ENCODE measurements at places on chromosomes 1 and 21.
A peak's percentile ranks its signal among the peaks of the same experiment; 100 is the strongest.

DNA sequence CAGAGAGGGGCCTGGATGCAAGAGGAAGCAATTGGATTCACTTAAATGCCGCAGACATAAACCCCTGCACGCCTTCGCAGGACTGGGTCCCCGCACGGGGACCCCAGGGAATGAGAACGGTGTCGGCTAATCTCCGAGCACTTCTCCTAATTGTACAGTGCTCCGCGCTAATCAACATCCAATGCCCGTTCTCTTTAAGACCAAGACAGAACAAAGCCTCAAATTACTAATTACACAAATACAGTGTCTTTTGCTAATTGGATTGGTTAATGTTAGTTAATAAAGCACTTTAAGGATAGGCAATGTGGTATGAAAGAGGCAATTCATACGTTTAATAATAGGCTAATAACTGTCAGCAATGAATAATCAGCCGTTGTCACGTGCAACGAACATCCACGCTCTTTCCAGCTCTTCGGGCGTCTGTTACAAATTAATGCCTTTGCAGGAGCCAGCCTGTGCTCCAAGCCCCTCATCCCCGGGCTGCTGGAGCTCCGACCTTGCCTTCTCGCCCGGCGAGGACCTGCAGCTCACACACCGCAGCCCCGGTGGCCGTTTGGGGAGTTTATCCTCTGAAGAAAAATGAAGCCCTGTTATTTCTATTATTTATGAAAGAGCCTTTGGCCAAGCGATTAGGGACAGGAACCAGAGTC, 157.8 kb downstream of the PRDM16 start:
- DNase-seq, result no peak

- no peak for DNase-seq
Measured at GRCh38 chr1:241007668-241008067, 349.3 kb downstream of the RGS7 start.

DNA sequence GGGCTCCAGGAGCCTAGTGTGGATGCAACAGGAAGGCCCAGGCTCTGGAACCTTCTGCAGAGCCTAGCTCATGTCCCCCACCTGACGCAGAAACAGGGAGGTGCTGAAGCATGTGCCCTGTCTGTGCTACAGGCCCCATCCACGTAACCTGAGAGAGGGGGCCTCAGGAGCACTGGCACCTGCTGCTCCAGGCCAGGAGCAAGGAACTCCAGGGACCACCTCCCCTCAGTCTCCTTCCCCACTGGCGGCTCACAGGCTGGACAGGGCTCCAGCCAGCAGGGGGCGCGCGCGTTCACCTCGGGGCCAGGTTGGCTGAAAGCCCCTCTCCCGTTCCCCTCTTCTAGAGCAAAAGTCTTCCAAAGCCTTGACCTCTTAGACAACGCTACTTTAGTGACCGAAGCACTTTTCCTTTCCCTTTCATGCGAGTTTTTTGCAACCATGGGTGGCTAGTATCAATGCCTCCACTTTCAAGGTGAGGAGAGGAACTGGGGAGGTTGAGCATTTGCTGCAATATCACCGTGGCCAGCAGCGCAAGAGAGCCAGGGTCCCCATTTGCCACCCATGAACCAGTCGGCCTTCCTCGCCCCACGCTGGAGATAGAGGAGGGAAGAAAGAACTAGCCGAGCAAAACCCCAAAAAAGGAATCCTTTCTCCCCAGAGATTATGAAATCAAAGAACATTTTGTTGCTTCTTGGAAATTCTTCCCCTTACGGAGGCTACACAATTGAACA, 52.4 kb upstream of the GPR157 start:
- no peak for DNase-seq

GRCh38 chr1:214505134-214505533, 46.3 kb downstream of the PTPN14 start:
- no peak for DNase-seq

- DNase-seq, result no peak
Measured at GRCh38 chr1:226731257-226731893, 7.7 kb downstream of the ITPKB start.

DNA sequence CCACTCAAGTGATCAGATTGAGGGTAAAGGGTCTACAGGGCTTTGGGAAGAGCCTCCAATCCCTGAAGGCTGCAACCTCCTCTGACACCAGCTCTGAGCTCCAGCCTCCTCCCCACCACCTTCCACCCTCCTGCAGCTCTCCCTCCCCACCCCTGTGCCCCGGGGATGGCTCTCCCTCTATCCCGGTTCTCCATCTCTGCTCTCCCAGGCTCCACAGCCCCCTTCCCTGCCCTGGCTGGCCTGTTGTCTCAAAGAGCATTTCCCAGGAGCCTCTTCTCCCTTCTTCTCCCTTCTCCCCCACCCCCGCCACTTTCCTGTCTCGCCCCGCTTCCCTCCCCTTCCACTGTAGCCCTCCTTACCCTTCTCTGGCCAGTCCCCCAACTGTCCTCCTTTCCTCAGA, 1.1 kb downstream of the PLEKHA6 start:
- DNase-seq, result no peak

- no peak for DNase-seq
Measured at GRCh38 chr1:150160964-150161621, 11.4 kb downstream of the PLEKHO1 start.

DNA sequence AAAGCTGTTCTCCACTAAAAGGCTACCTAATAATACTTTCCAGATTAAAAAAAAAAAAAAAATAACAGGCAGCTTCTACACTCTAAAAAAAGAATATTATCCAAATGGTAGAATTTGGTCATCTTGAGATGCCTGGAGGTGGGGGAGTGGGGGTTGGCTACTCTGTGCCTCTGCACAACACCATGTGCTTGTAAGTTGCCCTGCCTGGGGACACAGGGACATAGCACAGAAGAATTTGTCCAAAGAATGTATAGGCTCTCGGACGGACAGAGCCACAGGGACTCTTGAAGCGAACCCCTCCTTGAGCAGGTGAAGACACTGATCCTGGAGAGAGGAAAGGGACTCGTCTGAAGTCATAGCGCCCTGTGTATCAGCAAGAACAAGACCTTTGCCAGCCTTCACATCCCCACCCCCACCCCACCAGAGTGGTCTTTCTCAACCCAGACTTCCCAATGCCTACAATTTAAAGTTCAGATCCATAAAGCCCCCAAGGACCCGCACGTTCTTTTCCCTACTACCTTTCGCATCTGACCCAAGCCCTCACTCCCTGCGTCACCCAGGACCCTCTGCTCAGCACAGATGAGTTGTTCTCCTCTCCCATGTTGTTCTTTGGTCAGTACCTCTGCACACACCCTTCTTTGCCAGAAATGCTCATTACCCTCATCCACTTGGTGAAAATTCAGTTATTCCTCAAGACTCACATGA, 72.6 kb downstream of the LGR6 start:
- DNase-seq, result no peak

- no peak for DNase-seq
Measured at GRCh38 chr21:41666641-41667081, 100.2 kb downstream of the RIPK4 start.

- peak; percentile 33 for DNase-seq
Measured at GRCh38 chr1:98086796-98087441, 166.1 kb upstream of the DPYD start.

DNA sequence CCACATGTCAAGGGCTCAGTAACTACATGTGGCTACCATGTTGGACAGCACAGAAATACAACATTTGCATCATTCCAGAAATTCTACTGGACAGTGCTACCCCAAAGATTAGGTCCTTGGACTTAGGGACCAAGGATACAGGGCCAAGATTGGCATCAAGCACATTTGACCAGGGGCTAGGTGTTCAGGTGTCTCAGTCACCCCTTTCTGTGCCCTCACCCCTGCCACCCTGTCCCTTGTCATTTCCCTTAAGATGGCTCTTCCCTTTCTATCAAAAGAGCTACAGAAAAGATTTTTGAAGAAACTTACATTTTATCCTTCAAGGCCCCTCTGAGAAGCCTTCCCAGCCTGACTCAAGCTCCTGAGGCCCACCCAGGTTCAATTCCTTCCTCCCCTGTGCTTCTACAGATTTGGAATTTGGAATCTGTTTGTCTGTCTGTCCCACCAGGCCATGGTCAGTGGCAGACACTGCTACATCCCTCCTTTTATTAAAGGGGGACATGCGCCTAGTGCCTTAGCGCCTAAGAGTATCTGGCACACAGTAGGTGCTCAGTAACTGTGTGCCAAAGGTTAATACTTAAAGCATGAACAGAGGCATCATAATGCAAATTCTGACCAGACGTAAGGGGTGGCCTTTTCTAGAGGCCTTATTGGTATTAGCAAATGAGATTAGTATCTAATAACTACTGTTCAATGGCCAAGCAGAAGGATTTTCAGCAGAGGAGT, 21.4 kb downstream of the CSF1 start:
- no peak for DNase-seq

DNA sequence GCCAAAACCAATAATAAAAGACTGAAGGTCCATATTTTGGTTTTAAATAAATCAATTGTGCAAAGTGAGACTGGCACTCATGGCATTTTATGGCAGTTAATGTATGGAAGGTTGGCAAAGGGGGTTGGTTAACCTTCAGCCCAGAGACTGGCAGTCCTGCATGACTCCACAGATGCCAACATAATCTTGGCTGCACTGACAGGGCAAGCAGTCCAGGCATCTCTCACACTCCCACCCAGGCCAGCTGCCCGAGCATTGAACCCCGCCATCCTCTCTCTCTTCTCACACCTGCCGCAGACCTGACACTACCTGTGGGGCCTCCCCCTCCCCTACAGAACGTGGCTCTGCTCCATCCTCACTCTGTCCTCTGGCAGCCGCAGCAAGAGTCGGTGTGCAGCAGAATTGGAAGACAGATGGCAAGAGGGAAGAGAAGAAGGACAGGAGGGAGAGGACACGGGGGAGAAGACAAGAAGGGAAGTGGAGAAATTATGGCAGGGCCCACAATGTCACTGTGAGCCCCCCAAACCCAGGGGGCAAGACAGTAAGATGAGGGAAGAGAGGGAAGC, 43.7 kb downstream of the ITPKB start:
- no peak for DNase-seq

- DNase-seq, result no peak
Measured at GRCh38 chr1:70420320-70420719, 9.3 kb downstream of the CTH start.

DNA sequence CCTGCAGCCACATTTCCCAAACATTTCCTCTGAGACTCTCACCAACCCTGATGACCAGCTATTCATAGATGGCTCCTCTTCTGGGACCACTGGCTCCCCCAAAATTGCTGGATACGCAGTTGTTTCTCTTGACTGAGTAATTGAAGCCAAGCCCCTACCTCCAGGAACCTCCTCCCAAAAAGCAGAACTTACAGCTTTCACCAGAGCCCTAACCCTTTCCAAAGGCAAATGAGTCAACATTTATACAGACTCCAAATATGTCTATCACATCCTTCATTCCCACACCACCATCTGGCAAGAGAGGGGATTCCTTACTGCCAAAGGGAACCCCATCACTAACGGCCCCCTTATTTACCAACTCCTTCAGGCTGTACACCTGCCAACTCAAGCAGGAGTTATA, 20.3 kb upstream of the CA6 start:
- no peak for DNase-seq

DNA sequence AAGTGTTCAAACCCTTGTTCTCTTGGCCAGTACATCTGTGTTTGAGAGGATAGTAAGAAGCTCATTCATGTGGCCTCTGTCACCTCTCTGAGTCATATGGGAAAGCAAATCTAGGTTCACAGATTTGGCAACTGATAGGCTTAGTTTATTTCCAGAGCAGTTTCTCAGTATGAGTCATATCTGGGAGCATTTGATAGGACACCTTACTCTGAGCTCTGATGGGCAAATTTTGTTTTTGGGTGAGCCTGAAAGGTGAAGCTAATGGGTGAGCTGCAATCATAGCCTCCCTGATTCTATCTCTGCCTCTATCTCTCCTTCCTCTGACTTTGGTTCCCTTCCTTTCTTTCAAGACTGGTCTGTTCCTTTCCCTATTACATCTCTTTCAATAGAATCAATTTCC, 134.4 kb downstream of the S1PR1 start:
- peak; percentile 89 for DNase-seq

GRCh38 chr21:14773777-14774345, 227.7 kb upstream of the SAMSN1 start:
- no peak for DNase-seq

GRCh38 chr1:25150985-25151495, 81.3 kb downstream of the SYF2 start:
- DNase-seq, result no peak

GRCh38 chr1:110211496-110212168, 1.5 kb downstream of the KCNC4 start:
- DNase-seq, result no peak

GRCh38 chr1:16145030-16145661, 10.7 kb downstream of the EPHA2 start:
- DNase-seq, result peak; percentile 98

- no peak for DNase-seq
Measured at GRCh38 chr1:219040291-219040690, 133.4 kb upstream of the LYPLAL1 start.

GRCh38 chr1:100332331-100332730, 20.0 kb upstream of the CDC14A start:
- no peak for DNase-seq

GRCh38 chr1:169571450-169571849, 14.8 kb downstream of the F5 start:
- no peak for DNase-seq

DNA sequence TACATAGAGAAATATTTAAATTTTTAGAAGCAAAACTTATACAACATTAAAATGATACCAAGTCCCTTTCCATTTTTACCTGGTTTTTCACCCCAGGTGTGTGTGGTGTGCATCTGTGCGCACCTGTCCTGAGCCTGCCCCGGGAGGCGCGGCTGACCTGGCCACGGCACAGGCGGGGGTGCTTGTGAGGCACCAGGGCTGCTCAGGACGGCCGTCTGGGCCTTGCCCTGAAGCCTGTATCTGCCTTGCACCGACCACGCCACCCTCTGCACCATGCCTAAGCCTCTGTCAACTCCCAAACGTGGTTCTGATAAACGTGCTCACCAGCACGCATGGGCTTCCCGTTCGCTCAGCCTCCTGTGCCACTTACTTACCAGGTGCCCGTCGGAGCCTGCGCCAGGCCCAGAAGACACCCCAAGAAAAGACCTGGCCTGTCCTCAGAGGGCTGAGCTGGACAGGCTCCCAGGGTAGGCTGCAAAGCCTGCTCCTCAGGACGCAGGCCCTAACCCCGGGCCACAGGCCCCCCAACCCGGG, 20.9 kb downstream of the PANK4 start:
- DNase-seq, result no peak

GRCh38 chr1:206843626-206844025, 21.8 kb upstream of the IL20 start:
- no peak for DNase-seq

GRCh38 chr1:118113261-118113660, 71.8 kb downstream of the SPAG17 start:
- no peak for DNase-seq

Data from PC-9 (cell line).